ENCODE measurements at places on chromosomes 4 and X.

DNA sequence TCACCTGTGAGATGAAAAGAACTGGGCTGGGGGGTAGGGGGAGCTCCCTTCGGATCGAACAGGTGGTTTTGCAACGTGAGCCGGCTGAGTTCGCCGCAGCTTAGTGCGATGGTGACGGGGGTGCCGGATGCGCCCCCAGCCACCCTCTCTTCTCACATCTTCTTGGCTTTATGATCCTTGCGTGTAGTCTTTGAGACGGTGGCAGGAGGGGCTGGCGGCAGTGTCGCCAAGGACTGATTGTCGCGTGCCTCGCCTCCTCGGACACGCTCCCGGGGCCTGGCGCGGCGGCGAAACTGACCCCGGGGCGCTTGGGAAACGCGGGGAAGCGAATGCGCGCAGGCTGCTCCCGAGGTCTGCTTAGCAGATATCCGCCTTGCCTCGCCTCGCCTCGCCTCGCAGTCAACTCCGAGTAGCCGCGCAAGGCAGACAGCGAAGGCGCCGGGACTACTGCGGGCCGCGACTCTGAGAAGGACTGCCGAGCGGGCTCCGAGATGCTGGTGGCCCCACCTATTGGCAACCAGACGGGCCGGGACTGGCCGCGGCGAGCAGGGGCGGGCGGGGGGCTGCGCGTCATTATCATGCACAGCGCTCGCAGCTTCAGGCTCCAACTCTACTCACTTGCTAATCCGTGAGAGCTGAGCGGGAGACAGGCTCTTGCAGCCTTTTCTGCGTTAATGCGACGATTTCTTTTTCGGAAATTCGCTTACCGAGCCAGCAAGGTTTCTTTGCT is 1.5 kb downstream of the GRID2 start:
- DNase-seq: no peak

DNA sequence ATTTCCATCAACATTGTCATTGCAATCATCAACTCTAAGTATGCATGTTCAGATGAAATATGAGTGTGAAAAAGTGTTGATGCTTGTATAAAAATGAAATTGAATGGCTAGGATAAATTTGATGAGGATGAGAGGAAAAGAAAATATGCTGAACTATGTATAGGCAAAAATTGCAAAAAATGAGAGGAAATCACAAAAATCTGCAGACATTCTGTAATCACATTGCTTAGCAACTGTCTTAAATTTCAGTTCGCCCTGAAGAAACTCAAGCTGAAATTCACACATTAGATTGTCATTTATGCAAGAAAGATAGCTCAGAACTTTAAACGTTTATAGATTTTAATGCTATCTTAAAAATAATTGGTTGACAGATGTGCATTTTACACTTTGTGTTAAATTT is 1098.8 kb upstream of the IGFBP7 start:
- DNase-seq: no peak

GRCh38 chrX:64206556-64207162 is 1.2 kb upstream of the AMER1 start:
- no peak for DNase-seq

DNA sequence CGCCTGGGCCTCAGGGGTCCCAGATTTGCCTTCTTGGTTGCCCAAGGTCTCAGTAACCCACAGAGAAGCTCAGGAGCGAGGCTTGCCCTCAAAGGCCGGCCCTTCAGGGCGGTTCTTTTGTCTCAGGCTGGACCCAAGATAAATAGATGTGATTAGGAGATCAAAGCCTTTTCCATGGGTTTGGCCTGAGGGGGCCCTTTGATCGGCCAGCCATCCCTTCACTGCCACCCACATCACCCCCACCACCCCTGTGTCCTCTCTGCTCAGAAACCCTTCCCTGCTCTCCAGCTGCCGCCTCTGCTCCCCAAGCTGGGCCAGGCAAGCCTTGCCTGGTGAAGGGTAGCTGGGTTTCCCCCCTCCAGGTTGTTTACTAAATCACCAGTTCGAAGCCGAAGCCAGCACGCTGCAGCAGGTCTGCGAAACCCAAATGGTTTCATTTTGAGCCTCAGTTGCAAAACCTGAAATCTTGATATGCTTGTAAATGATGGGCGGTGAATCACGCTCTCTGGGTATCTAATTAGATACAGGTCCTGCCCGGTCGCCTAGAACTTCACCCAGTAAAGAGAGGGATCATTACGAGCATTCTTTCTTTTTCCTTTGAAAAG is 202.6 kb upstream of the BCOR start:
- no peak for DNase-seq

- no peak for DNase-seq
Observed at GRCh38 chr4:109998867-109999584, 86.3 kb downstream of the EGF start.

- no peak for DNase-seq
Observed at GRCh38 chrX:124098089-124098488, 136.6 kb downstream of the STAG2 start.

DNA sequence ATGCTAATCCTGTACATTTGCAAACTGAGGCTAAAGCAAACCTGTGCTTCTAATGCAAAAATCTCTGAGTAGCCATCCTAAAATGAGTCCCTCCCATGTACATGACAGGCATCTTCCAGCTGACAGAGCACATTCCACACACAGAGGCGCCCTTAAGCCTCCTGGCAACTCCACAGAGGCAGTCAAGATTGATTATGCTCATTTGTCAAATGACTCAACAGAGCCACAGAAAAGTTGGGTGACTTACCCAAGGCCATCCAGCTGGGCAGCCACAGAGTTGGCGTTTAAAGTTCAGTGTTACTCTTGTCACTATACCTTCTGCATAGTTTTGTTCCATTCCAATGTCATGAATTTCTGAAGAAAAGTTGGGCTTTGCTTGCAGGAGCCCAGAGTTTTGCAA is 394.6 kb upstream of the FGF13 start:
- no peak for DNase-seq

- DNase-seq: no peak
Observed at GRCh38 chr4:39574946-39575345, 47.7 kb upstream of the UGDH start.

DNA sequence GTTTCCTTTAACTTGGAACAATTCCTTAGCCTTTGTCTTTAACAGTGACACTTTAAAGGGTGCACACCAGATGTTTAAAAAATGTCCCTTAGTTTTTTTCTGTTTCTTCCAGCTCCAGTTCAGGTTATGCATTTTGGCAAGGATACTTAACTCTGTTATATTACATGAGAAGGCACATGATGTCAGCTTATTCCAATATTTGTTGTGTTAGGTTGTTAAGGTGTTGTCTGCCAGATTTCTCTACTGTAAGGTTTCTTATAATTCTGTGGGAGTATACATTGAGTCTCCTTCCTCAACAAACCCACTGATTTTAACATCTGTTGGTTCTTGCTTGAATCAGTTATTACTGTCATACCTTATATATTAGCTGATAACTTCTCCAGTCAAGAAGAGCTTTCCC is 33.3 kb downstream of the REST start:
- DNase-seq: no peak

GRCh38 chr4:88277711-88278225 is 6.6 kb downstream of the PPM1K start:
- no peak for DNase-seq

DNA sequence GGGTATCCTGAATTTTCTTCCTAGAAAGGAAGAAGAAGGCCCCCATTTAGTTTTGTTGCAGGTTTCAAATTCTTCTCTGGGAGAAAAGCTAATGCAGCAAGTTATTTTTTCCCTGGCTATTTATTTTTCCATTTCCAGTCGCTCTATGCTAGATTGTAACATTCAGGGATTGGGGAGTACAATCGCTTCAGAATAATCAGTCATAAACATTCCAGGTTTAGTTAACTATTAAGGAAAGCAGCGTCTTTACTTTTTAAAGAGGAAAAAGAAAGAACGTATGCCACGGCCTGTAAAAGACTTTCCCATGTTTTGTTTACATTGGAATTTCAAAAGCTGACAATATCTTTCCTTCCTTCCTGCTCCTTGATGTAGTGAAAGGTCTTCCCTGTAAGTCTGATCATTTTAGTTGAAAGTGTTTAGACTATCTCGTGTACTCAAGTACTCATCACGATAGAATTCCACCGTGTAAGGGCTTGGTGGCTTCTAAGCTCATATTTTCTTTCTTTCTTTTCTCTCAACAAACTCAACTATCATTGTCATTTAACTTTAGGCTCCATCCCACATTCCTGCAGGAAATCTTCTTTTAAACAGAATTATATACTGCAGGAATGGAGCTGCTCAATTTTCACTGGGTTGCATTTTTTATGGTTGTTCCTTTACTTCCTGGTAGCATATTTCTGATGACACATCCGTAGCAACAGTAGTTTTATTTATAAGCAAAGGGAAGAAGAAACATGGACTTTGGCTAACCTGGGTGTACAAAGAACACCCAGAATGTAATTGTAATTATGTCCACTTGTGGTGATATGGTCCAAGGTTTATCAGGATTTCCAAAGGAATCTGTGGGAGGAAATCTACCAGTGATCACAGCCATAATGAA is 213.1 kb upstream of the FAT1 start:
- DNase-seq: no peak

Data from stimulated activated CD4-positive, alpha-beta T cell treated with anti-CD3 and anti-CD28 coated beads, Interleukin-12 subunit alpha, Interleukin-12 subunit beta, amount 100 ng/mL, for 4 hours (primary cell).